ENCODE measurements at places on chromosomes 3 and 15.

GRCh38 chr3:71022551-71023335 is 560.8 kb downstream of the FOXP1 start:
- DNase-seq = no peak

- DNase-seq = no peak
Measured at GRCh38 chr3:16828815-16829214, 55.9 kb upstream of the PLCL2 start.

DNA sequence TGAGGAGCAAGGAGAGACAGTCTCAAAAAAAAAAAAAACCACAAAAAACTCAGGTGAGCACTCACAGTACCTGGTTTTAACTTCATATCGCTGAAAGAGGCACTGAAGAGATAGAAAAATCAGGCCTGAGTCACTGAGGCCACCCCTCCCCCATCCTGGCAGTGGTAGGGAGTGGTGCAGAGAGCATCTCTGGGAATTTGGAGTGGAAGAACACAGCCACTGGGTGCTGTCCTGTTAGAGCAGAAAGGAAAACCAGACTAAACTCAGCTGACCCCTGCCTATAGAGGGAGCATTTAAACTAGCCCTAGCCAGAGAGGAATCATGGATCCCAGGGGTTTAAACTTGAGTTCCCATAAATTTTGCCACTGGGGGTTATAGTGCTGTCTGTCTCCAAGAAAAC is 22.2 kb upstream of the DNAJC13 start:
- DNase-seq = no peak

DNA sequence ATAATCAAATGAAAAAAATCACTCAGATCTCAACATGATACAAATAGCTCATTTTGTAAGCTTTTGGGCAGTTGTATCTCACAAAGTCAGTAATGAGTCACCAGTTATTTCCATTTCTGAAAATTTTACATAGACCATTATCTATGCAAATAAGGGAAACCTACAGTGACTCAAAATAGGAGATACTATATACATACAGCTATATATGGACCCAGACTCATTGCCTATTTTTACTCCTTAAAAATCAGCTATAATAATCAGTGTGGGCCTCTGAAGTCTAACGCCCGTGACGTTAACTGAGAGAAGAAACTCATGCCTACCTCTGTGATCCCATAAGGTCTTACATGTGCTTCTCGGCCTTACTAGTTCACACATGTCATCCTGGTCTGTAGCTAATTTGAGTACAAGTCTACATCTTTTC is 31.6 kb downstream of the LRIG1 start:
- DNase-seq = peak; percentile 71

- no peak for DNase-seq
Measured at GRCh38 chr15:56327721-56328502, 37.3 kb upstream of the TEX9 start.

- DNase-seq = no peak
Measured at GRCh38 chr3:177824841-177825240, 627.6 kb upstream of the TBL1XR1 start.

GRCh38 chr3:155391551-155391958 is 98.1 kb upstream of the STRIT1 start:
- no peak for DNase-seq

- DNase-seq = no peak
Measured at GRCh38 chr3:3639078-3639477, 160.2 kb upstream of the LRRN1 start.

DNA sequence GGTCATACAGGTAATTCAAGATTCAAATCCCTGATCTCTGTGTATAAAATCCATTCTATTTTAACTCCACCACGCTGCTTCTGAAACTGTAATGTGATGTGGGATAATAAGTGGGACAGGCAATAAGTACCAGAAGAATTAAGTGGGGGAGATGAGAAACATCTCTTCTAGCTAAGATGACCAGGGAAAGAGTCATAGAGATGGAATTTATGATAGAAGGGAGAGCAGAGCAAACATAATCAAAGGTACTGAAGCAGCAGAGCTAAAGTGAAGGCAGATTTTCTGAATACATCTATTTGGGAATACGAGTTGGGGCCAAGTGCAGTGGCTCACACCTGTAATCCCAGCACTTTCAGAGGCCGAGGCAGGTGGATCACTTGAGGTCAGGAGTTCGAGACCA is 4.9 kb downstream of the MRPL47 start:
- no peak for DNase-seq

DNA sequence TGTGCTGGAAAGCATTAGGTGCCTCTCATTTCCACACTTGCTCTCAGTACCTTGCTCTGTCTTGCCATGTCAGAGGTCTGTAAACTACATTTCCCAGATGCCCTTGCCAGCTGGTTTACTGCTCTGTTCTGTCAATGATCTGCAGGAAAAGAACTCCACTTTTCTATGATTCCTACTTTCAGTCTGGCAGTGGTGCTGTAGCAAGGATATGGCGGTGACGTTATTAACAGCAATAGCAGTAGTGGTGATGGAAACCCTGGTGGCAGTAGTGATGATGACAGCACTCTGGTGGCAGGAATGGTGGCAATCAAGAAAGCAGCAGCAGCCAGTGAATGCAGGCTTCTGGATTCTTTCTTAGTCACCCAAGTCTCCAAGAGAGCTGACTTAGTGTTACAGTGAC is 665.2 kb downstream of the DIPK2A start:
- DNase-seq = no peak

DNA sequence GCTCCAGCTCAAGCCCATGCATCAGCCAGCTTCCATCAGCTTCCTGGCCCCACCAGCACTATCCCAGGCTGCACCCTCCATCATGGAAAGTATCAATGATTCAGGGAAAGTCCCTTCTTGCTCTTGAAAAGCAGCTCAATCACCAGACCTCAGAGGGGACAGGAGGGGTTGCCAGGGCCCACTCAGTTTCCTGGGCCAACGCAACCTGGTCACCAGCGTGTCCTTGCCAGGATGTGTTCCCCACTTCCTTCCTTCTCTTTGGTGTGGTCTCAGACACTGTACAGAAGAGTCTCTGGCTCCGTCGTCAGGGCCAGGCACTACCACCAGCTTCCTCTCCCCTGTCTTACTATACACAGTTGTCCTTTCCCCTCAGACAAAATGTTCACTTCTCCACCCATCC is 3.0 kb downstream of the HDC start:
- DNase-seq = no peak

DNA sequence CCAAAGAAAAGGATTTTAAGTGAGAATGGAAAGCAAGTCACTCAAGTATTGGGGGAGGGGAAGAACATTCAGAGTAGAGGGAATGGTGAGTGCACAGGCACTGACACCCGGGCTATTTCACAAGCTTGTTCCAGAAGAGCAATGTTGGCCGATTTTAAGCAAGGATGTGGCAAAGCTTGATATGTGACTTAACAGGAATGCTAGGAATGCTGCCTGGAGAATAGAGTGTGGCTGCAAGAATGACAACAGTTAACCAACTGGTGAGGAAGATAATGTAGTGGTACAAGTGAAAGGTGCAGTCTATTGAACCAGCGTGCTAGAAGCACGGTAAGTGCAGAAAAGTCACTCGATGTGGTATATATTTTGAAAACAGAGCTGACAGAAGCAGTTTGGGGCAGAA is 6.2 kb upstream of the CCDC80 start:
- no peak for DNase-seq

GRCh38 chr3:73745526-73746191 is 120.9 kb upstream of the PDZRN3 start:
- peak; percentile 66 for DNase-seq

DNA sequence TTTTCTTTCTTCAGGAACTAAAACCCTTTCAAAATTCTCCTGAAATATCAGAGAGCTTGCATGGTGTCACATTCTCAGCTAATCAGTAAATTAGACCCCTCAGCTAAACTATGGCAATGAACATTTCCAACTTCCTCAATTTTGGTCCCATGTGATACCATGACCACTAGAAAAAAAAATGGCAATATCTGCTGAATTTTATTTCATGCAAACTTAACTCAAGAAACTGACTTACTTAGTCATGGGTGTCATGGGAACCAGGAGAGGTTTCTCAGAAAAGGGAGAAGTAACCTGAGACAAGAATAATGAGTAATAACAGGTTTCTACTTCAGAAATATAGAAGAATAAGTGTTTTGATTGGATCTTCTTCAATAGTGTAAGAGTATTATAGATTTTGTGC is 784.6 kb upstream of the ALCAM start:
- DNase-seq = no peak

DNA sequence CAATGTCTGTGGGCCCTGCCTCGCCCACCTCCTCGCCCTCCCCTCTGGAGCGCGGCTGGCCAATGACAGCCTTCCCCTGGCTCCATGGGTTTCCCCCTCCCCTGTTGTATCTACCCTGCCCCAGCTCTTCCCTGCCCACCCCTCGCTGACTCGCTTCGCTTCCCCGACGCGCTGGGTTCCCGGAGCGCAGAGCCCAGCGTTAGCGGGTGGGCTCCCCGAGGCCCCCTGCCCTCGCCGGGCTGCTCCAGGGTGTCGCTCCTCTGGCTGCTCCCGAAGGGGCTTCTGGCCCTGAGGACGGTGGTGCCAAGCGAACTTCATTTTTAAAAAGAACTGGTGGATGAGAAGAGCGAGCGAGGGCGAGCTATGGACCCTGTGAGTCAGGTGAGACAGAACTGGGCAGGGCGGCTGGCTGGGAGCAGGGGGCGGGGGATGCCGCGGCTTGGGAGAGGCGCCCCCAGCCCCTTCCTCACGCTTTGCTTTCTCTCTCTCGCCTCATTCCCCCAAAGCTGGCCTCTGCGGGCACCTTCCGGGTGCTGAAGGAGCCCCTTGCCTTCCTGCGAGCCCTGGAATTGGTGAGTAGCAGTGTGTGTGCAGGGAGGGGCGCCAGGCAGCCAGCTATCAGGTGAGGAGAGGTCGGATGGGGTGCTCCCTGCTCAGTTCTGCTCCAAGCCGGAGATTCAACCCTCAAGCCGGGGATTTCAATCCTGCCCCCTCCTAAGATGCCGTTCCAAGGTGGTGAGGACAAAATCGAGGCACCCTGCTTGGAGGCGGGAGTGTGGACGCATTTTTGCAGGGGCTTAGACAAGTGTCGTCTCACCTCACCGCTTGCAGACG is at the start of gene SYNPR:
TSS of gene SYNPR (plus strand) at position 138 of the 834 bp plus-strand sequence.
- DNase-seq = peak; percentile 2

- DNase-seq = no peak
Measured at GRCh38 chr15:60039316-60039715, 35.2 kb downstream of the FOXB1 start.

DNA sequence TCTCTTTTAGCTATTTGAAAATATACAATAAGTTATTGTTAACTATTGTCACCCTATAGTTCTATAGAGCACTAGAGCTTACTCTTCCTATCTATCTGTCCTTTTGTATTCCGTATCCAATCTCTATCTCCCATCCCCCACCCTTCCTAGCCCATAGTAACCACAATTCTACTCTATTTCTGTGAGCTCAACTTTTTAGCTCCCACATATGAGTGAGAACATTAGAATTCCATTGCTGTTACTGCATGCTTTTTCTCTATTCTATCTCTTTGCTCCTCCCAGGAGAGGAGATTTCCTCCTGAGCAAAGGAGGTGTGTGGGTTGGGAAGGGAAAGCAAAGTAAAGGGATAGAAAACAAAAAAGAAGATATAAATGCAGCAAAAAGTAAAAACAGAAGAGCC is 105.6 kb upstream of the SLC4A7 start:
- no peak for DNase-seq

DNA sequence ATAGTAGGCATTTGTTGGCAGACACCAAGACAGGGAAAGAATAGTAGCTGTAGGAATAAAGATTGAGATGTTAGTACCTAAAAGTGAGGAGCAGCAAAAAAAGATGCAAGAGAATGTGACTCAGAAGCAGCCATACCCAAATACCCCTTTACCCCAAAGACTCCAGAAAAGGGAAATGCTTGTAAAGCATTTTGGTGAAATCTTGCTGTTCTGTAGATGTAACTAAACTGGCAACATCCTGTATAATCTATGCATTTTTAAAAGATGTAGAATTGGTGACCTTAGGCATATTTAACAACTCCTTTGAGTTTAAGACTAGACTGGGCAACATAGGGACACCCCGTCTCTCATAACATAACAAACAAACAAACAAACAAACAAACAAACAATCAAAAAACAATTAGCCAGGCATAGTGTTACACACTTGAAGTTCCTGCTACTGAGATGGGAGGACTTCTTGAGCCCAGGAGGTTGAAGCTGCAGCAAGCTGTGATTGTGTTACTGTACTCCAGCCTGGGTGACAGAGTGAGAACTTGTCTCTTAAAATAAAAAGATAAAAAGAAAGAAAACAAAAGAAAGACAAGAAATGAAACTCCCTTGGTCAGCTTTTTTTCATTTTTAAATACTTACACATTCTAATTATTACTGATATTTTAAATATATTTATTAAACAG is 361.5 kb upstream of the KCNH8 start:
- no peak for DNase-seq

DNA sequence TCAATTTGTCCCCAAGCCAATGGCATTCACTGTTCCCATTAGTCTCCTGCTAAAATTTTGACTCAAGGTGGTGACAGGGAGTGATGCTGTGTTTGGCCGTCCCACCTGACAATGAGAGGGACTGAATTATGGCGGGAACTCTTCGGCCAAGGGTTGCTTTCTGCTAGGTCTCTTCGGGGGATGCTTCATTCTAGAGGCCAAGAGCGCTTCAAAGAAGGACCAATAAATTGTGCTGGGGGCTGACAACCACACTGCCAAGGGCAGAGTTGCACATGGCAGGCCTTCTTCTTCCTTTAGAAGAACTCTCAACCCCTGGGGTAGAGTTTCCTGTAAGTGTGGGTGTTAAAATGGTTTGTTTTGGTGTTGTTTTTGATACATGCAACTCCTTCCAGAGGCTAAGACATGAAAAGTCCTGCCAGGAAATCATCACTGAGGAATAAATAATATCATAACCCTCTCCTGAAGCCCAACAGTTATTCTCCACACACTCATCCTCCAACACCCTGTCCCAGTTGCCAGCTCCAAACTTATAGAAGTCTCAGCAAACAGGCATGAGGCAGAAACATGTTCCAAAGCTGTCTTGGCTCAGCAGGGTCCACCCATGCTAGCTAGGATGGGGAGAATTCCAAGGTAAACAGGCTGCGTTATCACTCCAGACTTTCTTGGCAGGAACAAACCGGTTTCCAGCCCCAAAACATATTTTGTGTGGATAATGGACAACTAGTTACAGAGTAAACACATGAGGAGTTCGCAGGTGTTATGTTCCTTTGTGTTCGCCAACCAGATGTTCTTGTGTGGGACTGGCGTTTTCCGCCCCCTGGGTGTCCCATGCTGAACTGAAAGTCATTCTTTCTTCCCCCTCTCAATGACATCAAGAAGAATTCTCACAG is 396.7 kb upstream of the RGMA start:
- no peak for DNase-seq

- DNase-seq = no peak
Measured at GRCh38 chr3:64935971-64936370, 248.2 kb upstream of the ADAMTS9 start.

- peak; percentile 9 for DNase-seq
Measured at GRCh38 chr3:170331143-170331542, 26.4 kb upstream of the SKIL start.

Data from NCI-H526 treated with DMSO at 0.1 percent for 48 hours (cell line).